ENCODE measurements at places on chromosomes 5 and 9. TPM values are rescaled to one million over a fixed set of nuclear protein-coding genes. Genes with fewer than 3 reads are reported as not detected.

- H3K36me3 ChIP-seq: no peaks in the 10 kb centered on the region
- H3K4me3 ChIP-seq: no peak overlapping the region
- no peaks in the 10 kb centered on the region for H3K4me1 ChIP-seq
Observed at GRCh38 chr5:87029951-87030350, 237.7 kb upstream of the RASA1 start.

DNA sequence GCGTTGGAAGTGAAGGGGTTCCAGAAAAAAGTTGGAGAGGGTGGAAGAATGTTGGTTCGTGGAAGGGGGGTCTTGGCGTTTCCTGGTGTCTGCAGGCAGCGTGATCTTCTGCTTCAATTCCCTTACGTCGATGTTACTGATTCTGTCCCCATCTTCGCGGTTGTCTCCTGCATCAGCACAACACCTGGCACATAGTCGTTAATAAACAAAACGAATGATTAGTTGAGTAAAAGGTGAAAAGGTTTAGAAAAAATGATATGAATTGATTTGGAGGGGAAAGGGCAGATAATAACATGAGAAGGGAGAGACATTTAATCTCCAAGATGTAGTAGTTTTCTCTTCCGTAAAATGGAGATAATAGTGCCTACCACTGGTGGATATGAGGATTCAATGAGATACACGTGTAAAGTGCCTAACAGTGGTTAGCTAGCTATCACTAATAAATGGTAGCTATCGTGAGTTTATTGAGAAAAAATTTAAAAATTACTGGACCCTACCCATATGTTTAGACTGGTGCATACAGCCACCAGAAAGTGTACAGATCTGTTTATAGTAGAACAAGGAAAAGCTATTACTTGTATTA lies 556 bp downstream of the MTREX start:
- H3K27ac ChIP-seq: peak overlapping the region; percentile 98
- peaks cover 26% of the 10 kb centered on the region for H3K4me1 ChIP-seq
- no peaks in the 10 kb centered on the region for H3K27me3 ChIP-seq
- peak; percentile 25 for DNase-seq

DNA sequence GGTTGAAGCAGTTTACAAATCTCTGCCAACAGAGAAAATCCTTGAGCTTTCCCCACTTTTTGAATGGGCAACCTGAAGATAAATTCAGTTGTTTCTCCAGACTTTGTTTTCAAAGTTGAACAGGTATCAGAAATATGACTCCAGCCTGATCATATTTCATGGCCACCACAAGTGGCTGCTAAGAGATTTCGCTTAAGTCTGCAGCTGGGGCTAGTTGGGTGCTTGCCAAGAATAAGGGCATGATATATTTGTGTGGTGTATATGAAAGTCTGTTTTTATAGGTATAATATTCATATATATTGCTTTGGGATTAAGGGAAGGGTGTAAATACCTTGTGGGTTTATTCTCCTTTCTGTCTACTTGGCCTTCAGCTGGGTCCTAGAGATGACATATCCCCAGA lies 168.4 kb upstream of the GDNF start:
- no peaks in the 10 kb centered on the region for H3K36me3 ChIP-seq
- no peaks in the 10 kb centered on the region for H3K27me3 ChIP-seq
- no peaks in the 10 kb centered on the region for H3K4me1 ChIP-seq
- no peak for DNase-seq
- H3K27ac ChIP-seq: no peak overlapping the region

- no peaks in the 10 kb centered on the region for H3K36me3 ChIP-seq
- no peak for DNase-seq
- H3K27me3 ChIP-seq: no peaks in the 10 kb centered on the region
Observed at GRCh38 chr5:142320851-142321560, 3.8 kb downstream of the SPRY4 start.

- H3K36me3 ChIP-seq: no peaks in the 10 kb centered on the region
- H3K27me3 ChIP-seq: no peaks in the 10 kb centered on the region
- DNase-seq: no peak
- peak overlapping the region; percentile 52 for H3K27ac ChIP-seq
Observed at GRCh38 chr5:139649082-139649991, 1.2 kb downstream of the CXXC5 start.

DNA sequence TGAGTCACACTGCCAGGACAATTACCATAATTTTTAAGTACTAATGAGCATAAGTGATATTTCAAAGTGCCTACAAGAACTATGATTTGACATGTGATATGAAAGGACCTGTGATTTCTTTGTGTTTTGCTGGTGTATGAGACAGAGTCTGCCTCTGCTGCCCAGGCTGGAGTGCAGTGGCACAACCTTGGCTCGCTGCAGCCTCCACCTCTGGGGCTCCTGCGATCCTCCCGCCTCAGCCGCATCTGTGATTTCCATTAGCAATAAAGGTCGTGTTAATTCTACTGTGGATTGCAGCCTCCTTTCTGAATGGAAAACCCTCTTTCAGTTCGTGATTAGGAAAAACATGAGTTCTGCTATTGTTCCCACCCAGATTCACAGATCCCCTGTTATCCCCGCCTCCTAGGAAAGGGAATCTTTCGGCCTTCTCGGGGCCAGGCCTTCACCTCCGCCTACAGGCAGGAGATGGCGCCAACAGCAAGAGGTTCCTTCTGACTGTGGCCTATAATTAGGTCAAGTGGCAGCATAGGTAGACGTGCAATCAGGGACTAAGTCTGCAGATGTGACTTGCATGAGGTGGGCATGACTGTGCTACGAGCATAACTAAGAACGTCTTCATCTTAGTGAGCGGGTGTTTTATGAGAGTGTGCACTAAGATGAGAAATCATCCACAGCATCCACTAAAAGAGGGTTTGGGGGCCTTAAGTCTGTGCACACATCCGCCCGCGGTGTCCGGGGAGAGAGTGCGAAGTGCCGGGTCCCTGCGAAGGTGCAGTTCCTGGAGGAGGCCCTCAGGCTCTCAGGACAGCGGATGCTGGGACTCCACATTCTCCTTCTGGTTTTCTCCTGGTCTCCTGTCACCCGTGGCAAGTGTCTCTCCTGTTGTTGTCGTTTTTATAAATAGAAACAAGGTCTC lies 23.1 kb downstream of the TRIM7 start:
- DNase-seq: peak; percentile 82
- H3K4me1 ChIP-seq: no peaks in the 10 kb centered on the region
- no peaks in the 10 kb centered on the region for H3K36me3 ChIP-seq
- no peaks in the 10 kb centered on the region for H3K27me3 ChIP-seq
- no peak overlapping the region for H3K4me3 ChIP-seq
- no peak overlapping the region for H3K27ac ChIP-seq

GRCh38 chr9:97749928-97750327 lies 52.8 kb upstream of the XPA start:
- H3K4me1 ChIP-seq: no peaks in the 10 kb centered on the region
- no peak overlapping the region for H3K27ac ChIP-seq
- no peak for DNase-seq
- H3K36me3 ChIP-seq: no peaks in the 10 kb centered on the region
- no peak overlapping the region for H3K4me3 ChIP-seq

DNA sequence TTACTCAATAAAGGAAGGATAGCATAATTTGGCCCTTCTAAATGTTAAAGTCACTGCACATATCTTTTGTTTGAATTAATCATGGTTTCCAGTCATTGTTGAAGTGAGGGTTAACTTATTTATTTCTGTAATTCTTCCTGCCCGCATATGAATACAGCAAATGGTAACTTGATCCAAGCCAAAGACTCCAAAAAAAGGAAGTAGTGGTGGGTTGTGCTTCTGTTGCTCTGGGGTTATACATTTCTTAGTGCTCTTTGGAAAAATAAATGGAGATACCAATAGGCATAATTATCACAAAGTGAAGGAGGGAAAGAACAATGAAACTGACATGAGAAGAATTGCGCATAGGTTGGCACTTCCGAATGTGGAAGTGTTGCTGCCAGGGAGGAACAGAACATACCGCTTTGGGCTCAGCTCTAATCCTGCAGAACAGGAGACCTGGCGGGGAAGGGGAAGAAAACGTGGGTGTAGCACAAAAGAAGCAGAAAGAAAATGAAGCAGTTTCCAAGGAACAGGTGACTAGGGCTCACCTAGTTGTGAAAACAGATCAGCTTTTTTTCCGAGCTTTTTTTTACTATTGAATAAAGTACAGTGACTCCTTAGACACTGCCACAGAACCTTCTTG lies 69.7 kb upstream of the TAF11L2 start:
- no peaks in the 10 kb centered on the region for H3K4me1 ChIP-seq
- no peak overlapping the region for H3K4me3 ChIP-seq
- no peak overlapping the region for H3K27ac ChIP-seq
- no peaks in the 10 kb centered on the region for H3K36me3 ChIP-seq

DNA sequence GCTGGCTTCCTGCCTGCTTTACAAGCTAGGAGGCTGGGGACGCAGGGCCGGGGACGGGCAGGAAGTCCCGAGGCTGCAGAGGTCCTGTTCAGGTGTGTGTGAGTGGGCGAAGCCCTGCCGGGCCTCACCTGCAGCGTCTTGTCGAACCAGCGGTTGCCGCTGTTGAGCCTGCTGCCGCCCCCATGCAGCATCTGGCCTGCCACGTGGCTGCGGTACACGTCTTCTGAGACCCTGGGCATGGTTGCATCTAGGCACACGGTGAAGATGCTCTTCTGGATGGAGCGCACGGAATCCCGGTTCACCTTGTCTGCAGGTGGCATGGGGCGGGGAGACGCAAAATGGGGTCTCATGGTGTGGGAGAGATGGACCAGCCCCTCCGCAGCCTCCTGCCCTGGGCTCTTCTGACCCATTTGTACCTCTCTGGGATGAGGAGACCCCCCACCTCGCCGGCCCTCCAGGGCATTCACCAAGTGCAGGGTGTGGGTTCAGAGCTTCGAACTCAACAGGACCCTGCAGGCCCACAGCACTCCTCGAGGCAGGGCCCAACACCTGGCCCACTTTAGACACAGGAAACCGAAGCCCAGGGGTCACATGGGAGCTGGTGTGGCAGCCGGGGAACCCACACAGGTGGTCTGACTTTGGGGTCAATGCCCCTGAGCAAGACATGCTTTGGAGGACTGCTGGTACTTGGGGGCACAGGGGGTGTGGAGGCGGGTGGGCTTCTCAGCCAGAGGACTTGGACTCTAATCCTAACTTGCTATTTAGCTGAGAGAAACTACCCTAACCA lies 10.0 kb downstream of the CRAT start:
- H3K27me3 ChIP-seq: no peaks in the 10 kb centered on the region
- H3K36me3 ChIP-seq: no peaks in the 10 kb centered on the region
- no peak overlapping the region for H3K4me3 ChIP-seq
- no peak overlapping the region for H3K27ac ChIP-seq

DNA sequence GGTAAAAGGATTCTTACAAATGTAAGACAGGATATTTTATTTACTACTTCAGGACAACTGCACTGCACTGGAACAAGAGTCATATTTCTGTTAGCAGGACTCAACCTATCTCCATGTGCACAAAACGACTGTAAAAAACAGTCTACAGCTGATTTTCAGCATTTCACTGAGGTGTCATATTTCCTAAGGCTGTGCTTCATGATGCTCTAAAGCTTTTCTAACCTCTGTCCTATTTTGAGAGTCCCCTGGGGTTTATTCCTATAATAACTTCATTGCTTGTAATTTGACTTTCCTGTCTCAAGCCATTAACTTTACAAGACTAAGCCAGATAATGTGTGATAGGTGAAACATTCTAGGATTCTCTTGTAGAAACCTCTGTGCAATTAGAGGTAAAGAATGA lies 472.3 kb downstream of the HINT1 start:
- H3K27ac ChIP-seq: no peak overlapping the region
- no peaks in the 10 kb centered on the region for H3K4me1 ChIP-seq
- no peaks in the 10 kb centered on the region for H3K27me3 ChIP-seq

GRCh38 chr9:27638716-27639115 lies 65.4 kb upstream of the C9orf72 start:
- DNase-seq: no peak
- H3K36me3 ChIP-seq: no peaks in the 10 kb centered on the region
- no peak overlapping the region for H3K4me3 ChIP-seq
- H3K27me3 ChIP-seq: no peaks in the 10 kb centered on the region
- no peaks in the 10 kb centered on the region for H3K4me1 ChIP-seq

- no peaks in the 10 kb centered on the region for H3K27me3 ChIP-seq
- H3K4me1 ChIP-seq: peaks cover 17% of the 10 kb centered on the region
- peak overlapping the region; percentile 97 for H3K27ac ChIP-seq
Observed at GRCh38 chr5:134226441-134227192, 744 bp upstream of the PPP2CA start.

- H3K27ac ChIP-seq: no peak overlapping the region
- no peaks in the 10 kb centered on the region for H3K36me3 ChIP-seq
- peaks cover 10% of the 10 kb centered on the region for H3K4me1 ChIP-seq
- no peak for DNase-seq
Observed at GRCh38 chr5:159762921-159763320, 153.4 kb upstream of the ADRA1B start.

GRCh38 chr9:995192-995591 lies 18.7 kb downstream of the DMRT3 start:
- no peak overlapping the region for H3K4me3 ChIP-seq
- peaks cover 5% of the 10 kb centered on the region for H3K4me1 ChIP-seq
- H3K36me3 ChIP-seq: no peaks in the 10 kb centered on the region
- H3K27me3 ChIP-seq: no peaks in the 10 kb centered on the region
- no peak for DNase-seq

DNA sequence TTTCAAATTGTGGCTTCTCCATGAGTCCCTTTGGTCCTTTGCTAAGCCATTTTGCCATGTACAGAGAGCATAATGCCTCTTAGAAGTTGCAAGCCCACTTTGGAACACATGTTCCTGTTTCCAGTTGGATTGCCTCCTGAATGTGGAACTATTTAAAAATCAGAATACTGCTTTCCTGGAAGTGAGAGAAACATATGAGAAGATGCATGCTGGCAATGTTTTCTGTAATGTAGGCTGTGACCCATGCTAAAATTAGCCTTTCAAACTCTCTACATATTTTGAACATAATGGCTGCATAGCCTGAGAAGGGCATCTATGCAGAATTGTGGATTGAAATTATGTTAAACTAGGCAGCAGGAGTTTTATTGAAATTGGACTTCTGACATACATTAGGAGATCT lies 175.5 kb upstream of the PAPPA start:
- no peak for DNase-seq
- H3K4me1 ChIP-seq: no peaks in the 10 kb centered on the region
- no peak overlapping the region for H3K4me3 ChIP-seq
- no peaks in the 10 kb centered on the region for H3K36me3 ChIP-seq
- H3K27ac ChIP-seq: no peak overlapping the region
- no peaks in the 10 kb centered on the region for H3K27me3 ChIP-seq

- no peaks in the 10 kb centered on the region for H3K27me3 ChIP-seq
- DNase-seq: no peak
- H3K27ac ChIP-seq: no peak overlapping the region
- H3K4me3 ChIP-seq: no peak overlapping the region
Observed at GRCh38 chr9:122131401-122132001, 28.1 kb downstream of the NDUFA8 start.

GRCh38 chr9:106829666-106830408 lies 33.1 kb upstream of the ZNF462 start:
- no peaks in the 10 kb centered on the region for H3K27me3 ChIP-seq
- no peak overlapping the region for H3K4me3 ChIP-seq
- H3K4me1 ChIP-seq: no peaks in the 10 kb centered on the region
- H3K27ac ChIP-seq: no peak overlapping the region
- DNase-seq: no peak

GRCh38 chr9:2017331-2018161 lies 2.4 kb downstream of the SMARCA2 start:
- peak overlapping the region; percentile 75 for H3K4me3 ChIP-seq
- H3K27ac ChIP-seq: peak overlapping the region; percentile 91
- H3K36me3 ChIP-seq: no peaks in the 10 kb centered on the region
- no peaks in the 10 kb centered on the region for H3K27me3 ChIP-seq

Gene CDX1
- 3.4 TPM for polyA plus RNA-seq

Gene RASGRF2
- 6.2 TPM for polyA plus RNA-seq

Gene C5orf52
- polyA plus RNA-seq: 35.0 TPM

Gene S1PR3
- polyA plus RNA-seq: 7.0 TPM

Gene SHOC1
- 14.9 TPM for polyA plus RNA-seq

Gene TSSK1B
- polyA plus RNA-seq: 95.7 TPM

Gene PCDHGB1
- polyA plus RNA-seq: 0.92 TPM

Gene JAKMIP2
- polyA plus RNA-seq: 3.4 TPM

Gene NUDT2
- 21.1 TPM for polyA plus RNA-seq

Gene PCDHGC4
- 0.57 TPM for polyA plus RNA-seq

Gene STPG3
- 58.9 TPM for polyA plus RNA-seq

Gene OBP2B
- 35.1 TPM for polyA plus RNA-seq
